Astrocyte of the spinal cord (primary cell): ENCODE measurements at places on chromosomes 1 and 21.

DNA sequence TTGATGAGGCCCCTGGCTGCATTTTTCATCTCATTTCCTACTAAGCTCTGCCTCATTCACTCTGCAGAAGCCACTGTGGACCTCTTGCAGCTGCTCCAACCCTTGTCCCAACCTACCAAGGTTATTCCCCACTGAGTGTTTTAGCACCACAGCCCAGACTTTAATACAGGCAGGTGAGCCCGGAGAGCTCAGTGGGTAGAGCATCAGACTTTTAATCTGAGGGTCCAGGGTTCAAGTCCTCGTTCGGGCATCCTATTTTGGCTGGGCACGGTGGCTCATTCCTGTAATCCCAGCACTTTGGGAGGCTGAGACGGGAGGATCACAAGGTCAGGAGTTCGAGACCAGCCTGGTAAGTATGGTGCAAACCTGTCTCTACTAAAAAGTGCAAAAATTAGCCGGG, 18.1 kb upstream of the BLACAT1 start:
- no peak for DNase-seq

- no peak for DNase-seq
Observed at GRCh38 chr1:231776757-231777062, 150.1 kb downstream of the DISC1 start.

GRCh38 chr1:2631136-2632050, 1.4 kb downstream of the MMEL1 start:
- DNase-seq, result no peak

- DNase-seq, result no peak
Observed at GRCh38 chr21:14699433-14700407, 153.6 kb upstream of the SAMSN1 start.

DNA sequence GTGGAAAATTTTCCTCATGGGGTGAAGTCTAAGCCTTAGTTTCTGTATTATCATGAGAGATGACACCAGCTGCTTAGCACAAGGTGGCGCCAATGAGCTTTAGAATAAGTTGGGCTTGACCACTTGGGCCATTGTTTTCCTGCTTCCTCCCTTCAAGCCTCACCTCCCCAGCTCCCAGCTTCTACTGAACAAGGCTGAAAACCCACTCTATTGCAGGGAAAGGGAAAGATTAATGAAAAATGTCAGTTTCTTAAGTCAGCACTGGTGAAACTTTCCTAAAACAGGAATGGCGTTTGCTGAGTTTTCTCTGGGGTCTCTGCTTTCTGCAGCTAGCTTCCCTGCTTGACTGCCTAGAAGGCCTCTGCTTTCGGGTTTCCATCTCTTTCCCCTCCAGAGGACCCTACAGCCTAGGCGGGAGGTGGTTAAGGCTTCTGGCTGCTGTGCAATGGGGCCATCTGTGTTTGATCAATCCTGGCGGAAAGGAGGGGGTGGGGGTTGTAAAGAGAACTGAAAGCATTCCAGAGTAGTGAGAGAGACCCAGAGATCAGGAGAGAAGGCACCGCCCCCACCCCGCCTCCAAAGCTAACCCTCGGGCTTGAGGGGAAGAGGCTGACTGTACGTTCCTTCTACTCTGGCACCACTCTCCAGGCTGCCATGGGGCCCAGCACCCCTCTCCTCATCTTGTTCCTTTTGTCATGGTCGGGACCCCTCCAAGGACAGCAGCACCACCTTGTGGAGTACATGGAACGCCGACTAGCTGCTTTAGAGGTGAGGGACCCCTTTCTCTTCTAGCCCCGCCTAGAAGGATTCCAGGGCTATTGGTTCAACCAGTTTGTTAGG, at the start of gene OLFML3:
Gene OLFML3 (plus strand): TSS at position 612 of the 840 bp plus-strand sequence. CDS start 43 bp downstream, at position 655.
- peak; percentile 95 for DNase-seq

DNA sequence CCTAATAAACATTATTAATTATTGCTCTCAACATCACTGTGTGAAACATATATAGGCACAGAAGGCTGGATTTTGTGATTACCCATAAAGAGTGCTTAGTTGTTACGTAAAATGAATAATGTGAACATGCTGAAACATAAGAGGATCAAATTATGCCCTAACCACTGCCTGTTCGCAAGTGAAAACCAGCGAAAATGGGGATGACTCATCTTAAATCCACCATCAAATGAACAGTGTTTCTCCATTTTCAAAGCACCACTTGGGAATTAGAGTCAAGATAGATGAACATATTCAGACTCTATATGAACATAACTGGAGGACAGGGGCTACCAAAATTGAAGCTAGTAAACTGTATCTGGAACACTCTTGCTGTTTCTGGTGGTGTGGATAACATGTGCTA, 386.2 kb downstream of the HHIPL2 start:
- peak; percentile 43 for DNase-seq

DNA sequence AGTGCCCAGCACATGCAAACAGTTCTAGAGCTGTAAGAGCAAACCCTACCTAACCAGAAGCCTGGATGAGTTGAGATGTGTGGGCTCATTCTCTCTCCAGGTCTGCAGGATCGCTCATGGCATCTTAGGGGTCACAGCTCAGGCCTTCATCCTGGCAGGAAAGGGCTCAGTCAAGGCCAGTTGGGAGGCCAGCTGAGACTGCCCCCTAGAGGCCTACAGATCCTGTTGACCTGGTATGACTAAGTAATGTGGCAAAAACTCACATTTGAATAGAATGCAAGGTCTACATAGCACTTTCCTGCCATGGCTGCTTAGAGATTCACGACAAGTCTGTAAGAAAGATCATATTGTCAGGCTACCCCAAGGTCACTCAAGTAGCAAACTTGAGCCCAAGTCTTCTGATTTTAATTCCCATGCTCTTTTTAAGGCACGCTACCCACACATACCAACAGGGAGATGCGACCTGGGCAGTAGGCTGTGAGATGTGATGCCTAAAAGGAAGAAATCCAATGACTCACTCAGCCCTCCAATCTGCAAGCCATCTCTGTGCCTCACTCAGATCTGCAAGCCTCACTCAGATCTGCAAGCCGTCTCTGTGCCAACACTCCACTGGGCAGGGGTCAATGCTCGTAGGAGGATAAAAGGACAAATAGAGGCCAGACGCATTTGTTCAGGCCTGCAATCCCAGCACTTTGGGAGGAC, 5.1 kb upstream of the CAPN8 start:
- peak; percentile 18 for DNase-seq

- DNase-seq, result no peak
Observed at GRCh38 chr1:228367798-228368791, 38.5 kb downstream of the TRIM11 start.

DNA sequence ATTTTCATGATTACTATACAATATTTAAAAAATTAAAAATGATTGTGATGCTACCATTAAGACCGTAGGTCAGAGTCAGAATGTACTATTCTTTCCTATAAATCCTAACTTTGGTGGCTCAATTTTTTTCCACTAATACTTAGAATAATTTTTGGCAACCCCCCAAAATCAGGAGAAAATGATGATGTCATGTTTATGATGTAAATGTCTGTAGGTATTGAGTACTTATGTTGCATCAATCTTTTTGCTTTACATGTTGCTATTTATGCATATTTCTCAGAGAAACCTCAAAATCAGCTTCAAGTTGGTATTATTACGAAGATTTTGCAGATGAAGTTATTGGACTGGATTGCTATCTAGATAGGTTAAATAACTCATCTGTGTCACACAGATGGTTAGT, 371.2 kb downstream of the ADGRL2 start:
- DNase-seq, result no peak

GRCh38 chr1:24536391-24536840, 19.5 kb upstream of the NCMAP start:
- DNase-seq, result peak; percentile 36
